ENCODE measurements at places on chromosomes 2 and 18.

- DNase-seq = no peak
Observed at GRCh38 chr18:48802543-48803290, 148.0 kb downstream of the SMAD7 start.

DNA sequence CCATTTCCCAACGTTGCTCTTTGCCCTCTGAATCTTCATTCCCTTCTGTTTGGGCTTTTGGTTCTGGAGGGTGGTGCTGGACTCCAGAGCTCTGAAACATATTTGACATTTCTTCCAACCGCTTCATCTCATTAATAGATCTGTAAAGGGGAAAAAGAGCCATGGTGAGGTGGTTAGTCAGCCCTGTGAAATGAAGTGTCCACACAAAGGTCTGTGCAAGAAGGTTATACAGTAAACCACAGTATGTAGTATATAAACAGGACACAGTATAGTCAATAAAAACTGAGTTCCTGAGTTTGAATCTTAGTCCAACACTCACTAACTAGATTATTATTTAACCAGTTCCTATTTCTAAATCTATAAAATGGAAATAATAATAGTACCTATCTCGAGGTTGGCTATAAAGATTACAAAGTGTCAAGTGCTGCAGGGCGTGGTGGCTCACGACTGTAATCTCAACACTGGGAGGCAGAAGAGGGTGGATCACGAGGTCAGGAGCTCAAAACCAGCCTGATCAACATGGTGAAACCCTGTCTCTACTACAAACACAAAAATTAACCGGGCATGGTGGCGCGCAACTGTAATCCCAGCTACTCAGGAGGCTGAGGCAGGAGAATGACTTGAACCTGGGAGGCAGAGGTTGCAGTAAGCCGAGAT lies 13.1 kb downstream of the STARD7 start:
- peak; percentile 72 for DNase-seq

- no peak for DNase-seq
Observed at GRCh38 chr2:27847333-27847732, 42.9 kb downstream of the RBKS start.

DNA sequence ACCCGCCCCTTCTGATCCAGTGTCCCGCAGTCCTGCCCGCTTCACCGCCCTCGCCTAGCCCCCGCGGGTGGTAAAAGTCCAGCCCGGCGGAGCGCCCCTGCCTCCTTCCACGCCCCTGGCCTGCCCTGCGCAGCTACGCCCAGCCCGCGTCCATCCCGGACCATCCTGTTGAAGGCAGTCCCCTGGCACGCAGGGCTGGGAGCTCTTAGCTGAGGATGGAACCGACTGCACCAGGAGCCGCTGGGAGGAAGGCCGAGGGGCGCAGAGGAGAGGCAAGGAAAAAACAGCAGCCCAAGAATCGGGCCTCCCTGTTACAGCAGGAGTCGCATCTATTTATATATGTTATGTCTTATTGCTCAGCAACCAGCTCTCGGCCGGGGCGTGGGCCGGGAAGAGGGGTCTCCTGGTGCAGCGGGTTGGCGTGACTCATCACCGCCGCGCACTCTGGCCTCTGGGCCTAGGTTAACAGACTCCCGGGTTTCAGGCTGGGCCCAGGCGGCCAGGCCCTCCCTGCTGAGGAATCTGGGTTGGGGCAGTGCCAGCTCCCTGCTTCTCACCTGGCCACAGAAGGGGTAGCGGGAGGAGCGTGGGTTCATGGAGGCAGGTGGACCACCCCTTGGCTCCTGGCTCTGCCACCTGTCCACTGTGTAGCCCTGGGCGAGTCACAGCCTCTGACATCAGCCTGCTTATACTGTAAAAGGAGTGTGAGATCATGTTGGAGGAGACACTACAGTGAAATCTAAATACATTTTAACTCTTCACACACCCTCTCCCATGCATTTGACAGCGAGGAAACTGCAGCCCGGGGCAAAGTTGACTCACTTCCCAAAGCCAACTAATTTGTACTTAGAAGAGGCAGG lies 13.4 kb upstream of the MAP3K2 start:
- DNase-seq = peak; percentile 71
